ENCODE measurements at places on chromosomes 1 and 21. TPM values are rescaled to one million over a fixed set of nuclear protein-coding genes. Genes with fewer than 3 reads are reported as not detected.

KLF17 gene
- not detected for total RNA-seq

CNIH3 gene
- total RNA-seq, result 3.8 TPM

CDCA8 gene
- 64.7 TPM for total RNA-seq

SYPL2 gene
- 0.13 TPM for total RNA-seq

KRTAP13-2 gene
- total RNA-seq, result not detected

MCL1 gene
- 163 TPM for total RNA-seq

AGMAT gene
- total RNA-seq, result 0.20 TPM

PLD5 gene
- total RNA-seq, result 9.2 TPM

PIGM gene
- 5.3 TPM for total RNA-seq

BNIPL gene
- 1.5 TPM for total RNA-seq

CFHR4 gene
- not detected for total RNA-seq

PAQR6 gene
- total RNA-seq, result 4.1 TPM

CSF3R gene
- not detected for total RNA-seq

HLX gene
- not detected for total RNA-seq

DNASE2B gene
- not detected for total RNA-seq

NKAIN1 gene
- 1.4 TPM for total RNA-seq

LRRC71 gene
- not detected for total RNA-seq

TARBP1 gene
- 31.9 TPM for total RNA-seq

NR1I3 gene
- not detected for total RNA-seq

TMEM82 gene
- total RNA-seq, result not detected

ELAVL4 gene
- not detected for total RNA-seq

HCN3 gene
- total RNA-seq, result 12.2 TPM

S100A9 gene
- total RNA-seq, result not detected

SLC66A1 gene
- total RNA-seq, result 18.3 TPM

L1TD1 gene
- not detected for total RNA-seq

LYST gene
- total RNA-seq, result 1.7 TPM

CLCNKB gene
- 0.13 TPM for total RNA-seq

BCL2L15 gene
- 1.1 TPM for total RNA-seq

PDIK1L gene
- total RNA-seq, result 12.9 TPM
